ENCODE measurements at places on chromosomes 5 and 9. TPM values are rescaled to one million over a fixed set of nuclear protein-coding genes. Genes with fewer than 3 reads are reported as not detected.

OLFML2A gene
- 0.14 TPM for total RNA-seq

PCDHB11 gene
- 3.6 TPM for total RNA-seq

RNF183 gene
- not detected for total RNA-seq

- DNase-seq, result no peak
These were observed 261.6 kb downstream of the GLIS3 start for GRCh38 chr9:4038182-4038723.

DNA sequence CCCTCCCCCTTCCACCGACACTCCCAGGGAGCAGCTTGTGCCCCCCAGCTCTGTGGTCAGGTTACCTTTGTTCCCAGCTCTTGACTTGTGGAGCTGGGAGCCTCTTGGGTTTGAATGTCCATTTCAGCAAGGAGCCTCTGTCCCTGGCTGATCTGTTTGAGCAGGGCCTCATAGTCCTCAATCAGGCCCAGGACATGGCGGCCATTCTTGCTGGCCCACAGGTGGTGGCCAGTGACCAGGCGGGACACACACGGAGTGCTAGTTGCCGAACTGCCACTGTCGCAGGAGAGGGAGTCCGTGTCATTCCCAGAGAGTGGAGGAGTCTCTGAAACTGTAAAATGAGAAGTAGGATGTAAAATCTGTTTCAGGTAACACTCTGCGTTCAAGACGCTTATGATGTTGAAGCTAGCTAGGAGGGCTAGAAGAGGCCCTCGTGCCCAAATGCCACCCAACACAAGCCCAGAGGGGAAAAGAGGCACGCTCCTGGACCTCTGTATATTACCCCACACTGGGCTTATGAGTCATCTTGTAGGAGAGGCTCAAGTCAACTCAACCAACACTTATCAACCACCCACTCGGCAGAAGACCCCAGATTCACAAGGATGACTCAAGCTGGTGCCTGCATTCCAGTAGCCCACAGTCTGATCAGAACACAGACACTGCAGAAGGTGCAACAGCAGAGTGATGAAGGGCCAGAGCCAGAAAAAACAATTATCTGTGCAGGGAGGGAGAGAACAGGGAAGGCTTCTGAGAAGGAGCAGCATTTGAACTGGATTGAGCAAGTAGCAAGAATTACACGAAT lies 177.0 kb downstream of the CDK5RAP2 start:
- no peak for DNase-seq

GRCh38 chr5:136103118-136103517 lies 29.5 kb upstream of the SMAD5 start:
- DNase-seq, result no peak

Measured in neural crest cell (in vitro differentiated cells).